ENCODE measurements at places on chromosomes 11 and 22. TPM values are rescaled to one million over a fixed set of nuclear protein-coding genes. Genes with fewer than 3 reads are reported as not detected.

The PLA2G3 gene
- total RNA-seq = not detected

The OR8G1 gene
- not detected for total RNA-seq

The RIMBP3B gene
- 0.81 TPM for total RNA-seq

The ISX gene
- not detected for total RNA-seq

The NCR3LG1 gene
- total RNA-seq = 0.15 TPM

The LINC01488 gene
- total RNA-seq = not detected

The TNNI2 gene
- 0.60 TPM for total RNA-seq

The BCO2 gene
- total RNA-seq = 1.4 TPM

The OR52I2 gene
- not detected for total RNA-seq

DNA sequence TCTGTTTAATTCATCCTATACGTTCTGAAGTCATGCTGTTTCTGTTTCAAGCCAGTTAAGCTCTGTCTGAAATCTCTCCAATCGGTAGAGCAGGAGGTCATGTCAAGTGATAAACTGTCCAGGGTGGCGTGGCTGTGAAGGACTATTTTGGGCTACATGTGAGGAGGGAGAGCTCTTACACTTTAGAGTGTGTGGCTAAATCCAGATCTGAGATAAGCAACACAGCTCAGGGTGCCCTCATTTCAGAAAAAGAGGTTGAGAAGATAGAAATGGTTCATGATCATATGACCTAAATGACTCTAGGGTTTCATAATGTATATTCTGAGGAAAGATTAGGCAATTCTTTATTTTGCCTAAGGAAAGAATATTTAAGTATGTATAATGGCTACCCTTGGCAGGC, 8.4 kb downstream of the BLID start:
- no peaks in the 10 kb centered on the region for H3K27me3 ChIP-seq
- no peak overlapping the region for H3K27ac ChIP-seq
- no peaks in the 10 kb centered on the region for H3K4me1 ChIP-seq
- no peaks in the 10 kb centered on the region for H3K36me3 ChIP-seq
- H3K4me3 ChIP-seq = no peak overlapping the region

DNA sequence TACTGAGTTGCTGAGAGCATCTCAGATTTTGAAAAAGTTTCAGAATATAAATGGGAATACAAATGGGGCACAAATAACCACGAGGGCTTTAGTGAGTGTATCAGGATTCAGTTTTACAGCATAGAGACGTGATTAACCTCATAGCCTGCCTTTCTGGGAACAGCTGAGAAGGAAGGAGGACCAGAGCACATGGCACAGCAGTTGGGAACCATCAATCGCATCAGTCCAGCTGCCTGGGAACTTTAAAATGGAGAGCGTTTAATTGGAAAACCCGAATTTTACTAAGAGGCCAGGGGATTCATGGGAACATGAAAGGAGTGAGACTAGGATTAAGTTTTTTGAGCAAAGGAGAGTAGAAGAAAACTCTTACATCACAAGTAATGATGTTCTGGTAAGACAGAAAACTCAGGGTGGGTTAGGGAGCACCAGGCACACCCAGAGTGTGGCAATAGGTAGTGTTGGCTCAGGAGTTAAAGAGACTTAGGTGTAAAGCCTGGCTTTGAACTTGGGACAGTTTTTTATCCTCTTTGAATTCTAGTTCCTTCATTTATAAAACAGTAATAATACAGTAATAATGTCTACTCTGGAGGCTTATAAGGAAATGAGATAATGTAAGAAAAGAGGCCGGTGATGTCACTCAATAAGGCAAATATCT, 40.2 kb downstream of the FZD4 start:
- H3K27ac ChIP-seq = no peak overlapping the region
- no peaks in the 10 kb centered on the region for H3K36me3 ChIP-seq
- H3K4me1 ChIP-seq = peaks cover 16% of the 10 kb centered on the region
- peaks cover 20% of the 10 kb centered on the region for H3K27me3 ChIP-seq

DNA sequence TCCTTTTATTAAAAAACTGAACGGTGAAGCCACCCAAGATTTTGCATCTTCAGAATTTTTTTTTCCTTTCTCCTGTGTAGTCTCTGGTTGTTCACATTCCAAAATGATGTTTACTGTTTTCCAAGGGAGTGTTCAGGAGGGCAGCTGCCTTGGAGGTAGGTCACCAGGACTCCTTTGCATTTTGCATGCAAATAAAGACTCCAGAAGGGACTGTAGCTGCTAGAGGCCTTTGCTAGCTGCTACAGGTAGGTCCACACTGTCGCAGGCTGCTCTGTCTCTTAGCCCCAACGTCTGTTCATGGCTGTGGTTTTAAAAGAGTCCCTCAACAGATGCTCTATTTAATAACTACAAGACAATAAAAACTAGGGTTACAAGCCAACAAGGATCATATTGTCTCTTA, 11.4 kb downstream of the CTSC start:
- no peak overlapping the region for H3K4me3 ChIP-seq
- peaks cover 99% of the 10 kb centered on the region for H3K36me3 ChIP-seq
- H3K4me1 ChIP-seq = peaks cover 95% of the 10 kb centered on the region
- no peaks in the 10 kb centered on the region for H3K27me3 ChIP-seq

- H3K36me3 ChIP-seq = no peaks in the 10 kb centered on the region
- peaks cover 67% of the 10 kb centered on the region for H3K4me1 ChIP-seq
- no peak overlapping the region for H3K27ac ChIP-seq
- no peaks in the 10 kb centered on the region for H3K27me3 ChIP-seq
- H3K4me3 ChIP-seq = no peak overlapping the region
Measured at GRCh38 chr22:44680058-44680457, 21.9 kb upstream of the PRR5 start.

DNA sequence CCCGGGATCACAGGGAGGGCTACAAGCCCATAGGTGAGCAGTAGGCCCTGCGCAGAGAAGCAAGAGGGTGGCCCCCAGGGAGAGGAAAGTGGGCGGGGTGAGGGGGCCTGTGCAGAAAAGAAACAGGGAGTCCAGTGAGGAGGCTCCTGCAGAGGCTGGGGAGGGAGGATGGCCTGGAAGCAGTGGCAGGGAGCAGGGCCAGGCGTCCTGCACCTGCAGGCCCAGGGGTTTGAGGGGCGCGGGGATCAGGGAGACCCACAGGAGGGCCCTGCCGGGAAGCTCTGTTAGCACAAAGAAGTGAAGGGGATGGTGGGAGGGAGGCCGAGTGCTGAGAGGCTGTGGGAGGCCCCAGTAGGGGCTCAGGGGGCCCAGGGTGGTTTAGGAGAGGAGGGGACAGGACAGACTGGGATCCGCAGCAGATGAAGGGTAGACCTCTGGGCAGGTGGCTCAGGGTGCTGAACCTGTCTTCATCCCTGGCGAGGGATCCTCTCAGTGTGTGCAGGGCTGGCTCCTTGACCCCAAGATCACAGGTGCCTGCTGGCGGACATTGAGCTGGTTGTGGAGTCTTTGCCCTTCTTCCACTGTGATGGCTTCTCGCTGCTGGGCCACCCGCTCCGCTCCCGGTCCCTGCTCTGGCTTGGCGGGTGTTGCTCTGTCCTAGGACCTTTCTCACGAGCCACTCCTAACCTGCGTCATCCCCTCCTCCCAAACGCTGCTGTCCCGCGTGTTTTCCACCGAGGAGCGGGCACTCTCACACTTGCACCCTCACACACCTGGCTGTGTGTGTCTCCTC, 31.8 kb upstream of the CELSR1 start:
- no peaks in the 10 kb centered on the region for H3K36me3 ChIP-seq
- no peak overlapping the region for H3K27ac ChIP-seq
- H3K4me1 ChIP-seq = no peaks in the 10 kb centered on the region
- no peak overlapping the region for H3K4me3 ChIP-seq
- no peak for DNase-seq

DNA sequence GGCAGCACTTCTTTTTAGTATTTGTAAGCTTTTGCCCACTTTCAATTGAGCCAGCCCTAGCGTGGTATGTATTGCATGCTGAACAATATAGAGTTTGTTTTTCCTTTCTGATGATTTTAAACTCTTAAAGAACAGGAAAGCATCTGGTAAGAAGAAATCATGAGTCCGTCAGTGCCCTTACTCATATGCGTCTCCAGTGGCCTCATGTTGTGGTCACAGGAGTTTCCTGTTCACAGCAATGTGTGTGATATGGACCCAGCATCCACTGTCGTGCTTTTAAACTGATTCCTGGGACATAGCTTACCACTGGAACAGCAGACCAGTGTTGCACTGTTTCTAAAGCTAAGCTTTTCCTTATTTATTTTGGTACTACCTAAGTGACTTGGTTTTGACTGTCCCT, 40.1 kb downstream of the BID start:
- H3K27ac ChIP-seq = peak overlapping the region; percentile 23

DNA sequence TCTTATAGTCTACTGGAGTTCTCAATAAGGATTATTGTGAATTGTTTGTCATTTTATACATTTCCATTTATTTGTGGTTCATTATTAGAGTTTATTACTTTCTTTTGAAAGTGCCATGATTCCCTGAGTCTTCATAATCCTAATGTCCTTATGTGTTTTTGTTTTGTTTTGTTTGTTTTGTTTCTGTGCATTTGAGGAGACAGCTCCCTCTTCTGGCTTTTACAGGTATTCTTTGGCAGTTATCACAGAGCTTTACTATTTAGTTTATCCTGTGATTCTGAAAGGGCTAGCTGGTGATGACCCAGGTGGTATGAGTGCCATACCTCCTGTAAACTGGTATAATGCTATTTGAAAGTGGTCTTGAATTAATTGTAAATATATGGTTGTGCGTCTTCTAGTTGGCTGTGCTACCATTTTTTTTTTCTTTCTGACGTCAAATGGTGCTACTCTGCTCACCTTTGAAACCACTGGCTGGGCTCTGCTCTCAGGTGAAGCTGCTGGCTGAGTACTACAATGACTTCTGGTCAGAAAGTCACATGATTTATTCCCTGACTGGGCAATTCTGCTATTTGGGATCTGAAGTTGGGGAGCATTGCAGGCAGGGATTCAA, 751.2 kb downstream of the JRKL start:
- no peaks in the 10 kb centered on the region for H3K27me3 ChIP-seq
- no peak for DNase-seq
- no peak overlapping the region for H3K4me3 ChIP-seq
- no peaks in the 10 kb centered on the region for H3K36me3 ChIP-seq
- no peak overlapping the region for H3K27ac ChIP-seq

DNA sequence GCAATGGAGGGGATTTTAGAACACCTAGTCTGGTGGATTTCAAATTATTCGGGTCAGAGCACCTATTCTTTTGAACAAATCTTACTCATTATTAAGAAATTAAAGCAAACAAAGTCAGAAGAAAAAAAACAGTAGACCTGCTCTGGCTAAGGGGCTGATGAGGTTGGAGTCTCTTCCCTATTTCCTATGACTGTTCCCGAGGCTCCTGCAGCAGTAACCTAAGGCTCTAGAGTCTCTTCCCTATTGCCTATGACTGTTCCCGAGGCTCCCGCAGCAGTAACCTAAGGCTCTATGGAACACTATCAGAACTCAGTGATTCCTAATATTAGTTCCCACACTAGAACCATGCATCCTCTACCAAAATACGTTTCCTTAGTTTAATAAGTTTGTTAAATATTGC, 607.9 kb downstream of the NTM start:
- no peak overlapping the region for H3K4me3 ChIP-seq
- H3K27ac ChIP-seq = no peak overlapping the region
- no peaks in the 10 kb centered on the region for H3K27me3 ChIP-seq
- no peak for DNase-seq
- H3K4me1 ChIP-seq = no peaks in the 10 kb centered on the region

GRCh38 chr11:7281079-7281478, 29.4 kb downstream of the SYT9 start:
- no peaks in the 10 kb centered on the region for H3K27me3 ChIP-seq
- DNase-seq = no peak
- H3K4me1 ChIP-seq = no peaks in the 10 kb centered on the region
- H3K27ac ChIP-seq = no peak overlapping the region
- H3K36me3 ChIP-seq = no peaks in the 10 kb centered on the region

DNA sequence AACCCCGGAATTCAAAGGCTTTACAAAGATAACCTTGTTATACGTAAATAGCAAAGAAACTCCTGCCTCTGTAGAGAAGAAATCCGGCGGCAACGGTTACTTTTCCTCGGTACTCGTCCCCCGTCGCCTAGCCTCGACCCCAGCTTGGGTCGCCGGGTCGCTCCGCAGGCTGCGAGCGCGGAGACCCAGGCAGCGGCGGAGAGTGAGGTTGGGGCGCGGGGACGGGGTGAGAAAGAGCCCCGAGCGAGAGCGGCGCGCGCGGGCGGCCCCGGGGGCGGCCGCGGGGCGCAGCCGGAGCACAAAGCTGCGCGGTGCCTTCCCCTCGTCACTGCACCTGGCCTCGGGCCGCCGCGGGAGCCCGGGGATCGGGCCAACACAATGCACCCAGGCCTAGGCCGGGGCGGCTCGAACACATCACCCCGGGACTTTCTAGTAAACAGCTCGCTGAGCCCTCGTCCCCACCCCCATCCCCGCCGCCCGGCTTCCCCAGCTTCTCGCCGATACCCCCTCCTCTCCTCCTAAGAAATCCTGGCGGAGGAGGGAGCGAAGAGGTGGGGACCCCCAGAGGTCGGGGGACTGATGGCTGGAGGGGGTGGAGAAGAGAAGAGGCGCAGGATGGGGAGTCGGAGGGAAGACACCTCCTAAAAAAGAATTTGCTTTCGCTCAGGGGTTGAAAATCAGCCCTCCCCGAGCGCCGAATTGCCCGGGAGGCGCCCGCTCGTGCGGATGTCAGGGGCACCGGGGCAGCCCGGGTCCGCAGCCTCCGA, 845 bp downstream of the MPPED2 start:
- no peak for DNase-seq
- peaks cover 48% of the 10 kb centered on the region for H3K27me3 ChIP-seq
- H3K36me3 ChIP-seq = no peaks in the 10 kb centered on the region
- H3K4me3 ChIP-seq = no peak overlapping the region
- peaks cover 3% of the 10 kb centered on the region for H3K4me1 ChIP-seq
- no peak overlapping the region for H3K27ac ChIP-seq

DNA sequence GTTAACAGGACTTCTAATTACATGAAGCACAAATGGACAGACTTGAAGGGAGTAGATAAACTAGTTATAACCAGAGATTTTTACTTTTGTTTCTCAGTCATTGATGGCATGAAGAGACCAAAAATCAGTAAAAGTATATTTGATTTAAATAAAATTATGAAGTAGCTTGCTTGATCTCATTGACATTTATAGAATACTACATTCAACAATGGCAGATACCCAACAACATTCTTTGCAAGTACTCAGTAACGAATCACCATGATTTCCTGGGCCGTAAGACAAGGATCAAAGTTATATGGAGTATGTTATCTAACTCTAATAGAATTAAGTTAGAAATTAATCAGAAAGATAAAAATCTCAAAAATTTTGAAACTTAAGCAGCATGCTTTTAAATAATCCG, 317.6 kb downstream of the TBC1D22A start:
- peaks cover 3% of the 10 kb centered on the region for H3K36me3 ChIP-seq
- no peak for DNase-seq
- H3K27ac ChIP-seq = no peak overlapping the region
- H3K4me3 ChIP-seq = no peak overlapping the region

- no peak overlapping the region for H3K27ac ChIP-seq
- H3K36me3 ChIP-seq = peaks cover 8% of the 10 kb centered on the region
- peaks cover 44% of the 10 kb centered on the region for H3K4me1 ChIP-seq
- H3K27me3 ChIP-seq = no peaks in the 10 kb centered on the region
Measured at GRCh38 chr11:46112961-46113607, 8.2 kb downstream of the PHF21A start.

DNA sequence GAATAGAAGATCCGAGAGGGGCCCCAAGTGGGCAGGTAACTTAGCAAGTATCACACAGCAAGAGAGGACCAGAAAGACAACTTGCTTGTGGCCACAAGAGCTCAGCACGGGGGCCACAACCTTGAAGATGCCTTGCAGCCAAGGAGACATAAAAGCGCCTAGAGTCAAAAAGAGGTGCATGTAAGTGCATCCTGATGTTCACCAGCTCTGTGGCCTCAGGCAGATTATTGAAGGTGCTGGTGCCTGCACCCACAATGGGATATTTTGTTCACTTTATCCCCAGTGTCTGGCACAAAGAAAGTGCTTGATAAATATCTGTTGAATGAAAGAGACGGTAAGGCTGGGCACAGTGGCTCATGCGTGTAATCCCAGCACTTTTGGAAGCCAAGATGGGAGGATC, 106.0 kb upstream of the ASPHD2 start:
- H3K27me3 ChIP-seq = peaks cover 10% of the 10 kb centered on the region
- H3K36me3 ChIP-seq = no peaks in the 10 kb centered on the region
- H3K4me1 ChIP-seq = no peaks in the 10 kb centered on the region
- DNase-seq = no peak
- no peak overlapping the region for H3K4me3 ChIP-seq
